ENCODE measurements at places on chromosomes 2 and 18. TPM values are rescaled to one million over a fixed set of nuclear protein-coding genes. Genes with fewer than 3 reads are reported as not detected.

GPR39 gene
- 13.0 TPM for total RNA-seq

DSG1 gene
- 2.9 TPM for total RNA-seq

CELF4 gene
- 0.28 TPM for total RNA-seq

ANKRD44 gene
- 7.2 TPM for total RNA-seq
